ENCODE measurements at places on chromosomes 11 and 22. TPM values are rescaled to one million over a fixed set of nuclear protein-coding genes. Genes with fewer than 3 reads are reported as not detected.

The CST6 gene
- total RNA-seq, result not detected

DNA sequence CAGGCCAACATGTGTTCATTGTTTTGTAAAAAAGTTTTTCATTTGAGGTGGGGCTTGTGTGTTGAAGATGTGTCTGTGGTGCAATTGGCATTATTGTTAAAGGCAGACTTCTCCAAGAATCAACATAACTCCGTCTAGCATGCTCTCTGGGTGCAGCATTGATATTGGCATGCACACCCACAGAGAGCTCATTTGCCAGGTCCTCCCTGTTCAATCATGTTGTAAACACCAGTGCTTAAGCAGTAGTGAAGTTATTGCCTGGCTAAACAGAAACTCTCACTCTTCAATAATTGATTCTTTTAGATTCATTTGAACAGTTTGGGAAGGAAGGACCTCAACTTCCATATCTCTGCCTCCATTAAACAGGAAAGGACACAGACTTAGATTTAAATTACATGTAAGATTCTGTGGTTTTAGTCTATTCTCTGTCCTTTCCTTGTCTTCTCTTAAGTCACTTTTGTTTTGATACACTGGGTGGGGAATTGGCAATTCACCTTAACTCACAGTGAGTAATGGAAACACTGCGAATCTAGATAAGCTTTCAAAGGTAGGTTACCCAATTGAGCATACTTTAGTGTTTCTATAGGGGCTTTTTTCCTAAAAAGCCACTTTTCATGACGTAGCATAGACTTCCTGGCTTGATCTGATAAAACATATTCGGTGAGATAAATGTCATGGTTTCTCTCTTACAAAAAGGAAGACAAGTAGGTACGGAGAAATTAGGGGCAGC, 30.8 kb upstream of the EXPH5 start:
- DNase-seq, result no peak

DNA sequence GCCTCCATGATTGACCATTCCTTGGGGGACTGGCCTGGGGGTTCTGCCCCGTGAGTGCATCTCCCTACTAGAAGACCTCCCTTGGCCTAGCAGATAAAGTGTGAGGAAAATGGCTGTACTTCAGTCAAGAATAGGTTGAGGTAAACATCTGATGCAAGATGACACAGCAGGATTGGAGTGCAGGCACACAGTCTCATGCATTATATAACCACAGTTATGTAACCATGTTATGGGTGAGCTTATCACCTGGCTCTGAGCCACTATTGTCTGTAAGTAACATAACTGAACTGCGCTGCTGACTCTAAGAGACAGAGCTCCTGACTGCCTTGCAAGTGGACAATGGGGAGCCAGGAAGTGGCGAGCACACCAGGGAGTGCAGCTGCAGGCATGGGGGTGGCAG, 378.7 kb upstream of the ANO5 start:
- DNase-seq, result no peak

DNA sequence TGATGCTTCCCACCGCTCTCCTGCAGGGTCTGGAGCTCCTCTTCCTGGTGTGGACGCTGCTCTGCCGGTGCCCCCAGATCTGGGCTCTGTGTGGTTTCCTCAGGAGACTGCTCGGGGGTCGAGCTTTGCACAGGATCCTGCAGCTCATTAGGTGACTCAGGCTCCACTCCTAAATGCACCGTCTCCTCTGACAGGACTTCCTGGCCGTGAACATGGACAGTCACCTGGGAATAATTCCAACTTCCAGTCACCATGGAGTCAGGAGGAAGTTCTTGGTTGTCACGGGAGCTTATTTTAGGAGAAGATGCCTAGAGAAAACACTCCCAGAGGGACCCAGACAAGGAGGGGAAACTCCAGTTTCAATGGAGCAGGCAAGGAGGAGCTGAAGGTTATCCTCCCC, 11.9 kb downstream of the ZNF202 start:
- no peak for DNase-seq

DNA sequence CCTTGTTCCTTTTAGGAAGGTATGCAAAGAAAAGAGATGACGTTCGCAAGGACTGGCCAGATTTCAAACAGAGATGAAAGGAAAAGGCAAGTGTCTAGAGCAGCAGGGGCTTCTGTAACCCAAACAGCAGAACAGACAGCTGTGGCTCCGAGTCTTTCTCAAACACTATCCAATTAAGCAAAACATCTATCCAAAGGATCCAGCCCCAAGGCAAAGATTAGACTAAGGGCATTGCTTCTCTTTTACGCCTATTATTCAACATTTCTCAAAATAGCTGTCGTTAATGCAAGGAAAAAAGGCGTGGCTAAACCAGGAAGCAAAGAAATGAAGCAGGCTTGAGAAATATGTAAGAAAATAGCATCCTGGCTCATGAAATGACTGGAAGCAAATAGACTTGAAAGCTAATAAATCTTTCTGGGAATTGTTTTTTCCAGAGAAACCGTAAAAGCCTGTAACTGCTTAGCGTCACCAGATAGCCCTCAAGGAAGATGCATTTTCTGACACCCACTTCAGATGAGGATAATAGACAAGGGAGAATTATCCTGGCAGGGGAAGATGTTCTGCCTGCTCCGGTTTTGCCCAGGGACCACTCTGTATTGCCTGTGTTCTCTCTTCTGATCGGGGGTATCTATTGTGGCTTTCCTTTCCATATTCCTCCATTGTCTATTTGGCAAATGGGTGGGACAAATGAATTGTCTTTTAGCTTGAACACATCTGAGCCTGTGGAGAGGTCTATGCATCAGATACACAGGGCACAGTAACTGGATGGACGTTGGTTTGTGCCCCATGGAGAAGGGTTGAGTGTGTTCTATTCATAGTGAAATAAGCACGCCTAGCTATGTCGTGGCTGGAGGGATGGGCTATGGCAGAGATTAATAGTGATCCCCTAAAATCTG, 20.2 kb downstream of the C11orf96 start:
- no peak for DNase-seq

The POTEH gene
- total RNA-seq, result not detected
